ENCODE measurements at places on chromosomes 12 and 14. TPM values are rescaled to one million over a fixed set of nuclear protein-coding genes. Genes with fewer than 3 reads are reported as not detected.

The ACVR1B gene
- 8.0 TPM for total RNA-seq

The KCNMB4 gene
- 1.3 TPM for total RNA-seq

The LGR5 gene
- total RNA-seq = not detected

GRCh38 chr12:19120795-19121194 is 8.7 kb upstream of the PLEKHA5 start:
- no peak overlapping the region for H3K4me3 ChIP-seq
- no peak for DNase-seq
- peaks cover 3% of the 10 kb centered on the region for H3K27me3 ChIP-seq

- H3K4me3 ChIP-seq = no peak overlapping the region
- peaks cover 2% of the 10 kb centered on the region for H3K27me3 ChIP-seq
- no peaks in the 10 kb centered on the region for H3K4me1 ChIP-seq
- no peak overlapping the region for H3K27ac ChIP-seq
Measured at GRCh38 chr12:14723763-14724162, 27.4 kb upstream of the GUCY2C start.

DNA sequence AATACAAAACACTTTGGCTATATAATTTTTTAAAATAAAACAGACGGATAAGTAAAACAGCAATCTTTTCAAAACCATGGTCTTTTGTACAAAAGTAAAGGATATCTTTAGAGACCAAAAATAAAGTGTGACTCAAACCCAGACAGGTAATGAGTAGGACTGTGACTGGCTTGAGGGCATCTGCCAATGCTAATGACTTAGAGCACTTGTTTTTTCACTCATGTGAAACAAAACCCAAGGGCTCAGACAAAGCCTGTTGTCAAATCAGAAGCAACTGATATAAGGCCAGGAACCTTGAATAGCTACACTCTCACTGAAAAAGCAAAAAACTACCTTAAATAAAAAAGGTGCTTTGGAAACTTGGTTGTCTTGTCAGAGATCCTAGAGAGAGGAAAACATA is 357.4 kb downstream of the TMEM117 start:
- H3K27me3 ChIP-seq = no peaks in the 10 kb centered on the region
- DNase-seq = no peak
- H3K4me1 ChIP-seq = no peaks in the 10 kb centered on the region
- H3K4me3 ChIP-seq = no peak overlapping the region
- no peak overlapping the region for H3K27ac ChIP-seq

The CLEC2D gene
- total RNA-seq = 191 TPM

The ANKLE2 gene
- 123 TPM for total RNA-seq

- H3K36me3 ChIP-seq = no peaks in the 10 kb centered on the region
- peak overlapping the region; percentile 34 for H3K27ac ChIP-seq
Measured at GRCh38 chr12:110825530-110825929, 21.3 kb upstream of the CCDC63 start.

DNA sequence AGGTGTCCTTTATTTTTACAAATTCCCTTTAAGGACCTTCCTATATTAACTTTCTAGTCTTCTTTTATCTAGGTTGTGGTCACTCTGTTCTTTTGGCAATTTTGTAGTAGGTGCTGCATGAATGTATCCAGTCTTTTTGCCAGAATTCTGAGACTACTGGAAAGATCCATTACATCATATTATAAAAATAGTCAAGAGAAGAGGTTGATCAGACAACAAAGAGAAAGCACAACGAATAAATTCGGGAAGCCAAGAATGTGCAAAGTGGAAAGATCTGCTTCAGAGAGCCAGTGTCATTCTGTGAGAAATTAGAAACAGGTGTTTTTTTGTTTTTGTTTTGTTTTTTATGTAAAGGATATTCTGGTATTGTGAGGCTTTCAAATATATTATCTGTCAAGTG is 15.8 kb upstream of the SLC16A7 start:
- H3K27me3 ChIP-seq = no peaks in the 10 kb centered on the region
- no peaks in the 10 kb centered on the region for H3K36me3 ChIP-seq

The NFATC4 gene
- not detected for total RNA-seq

- no peaks in the 10 kb centered on the region for H3K27me3 ChIP-seq
- H3K27ac ChIP-seq = no peak overlapping the region
- no peaks in the 10 kb centered on the region for H3K36me3 ChIP-seq
- no peaks in the 10 kb centered on the region for H3K4me1 ChIP-seq
- DNase-seq = no peak
Measured at GRCh38 chr12:79415321-79415720, 275.4 kb downstream of the PAWR start.

DNA sequence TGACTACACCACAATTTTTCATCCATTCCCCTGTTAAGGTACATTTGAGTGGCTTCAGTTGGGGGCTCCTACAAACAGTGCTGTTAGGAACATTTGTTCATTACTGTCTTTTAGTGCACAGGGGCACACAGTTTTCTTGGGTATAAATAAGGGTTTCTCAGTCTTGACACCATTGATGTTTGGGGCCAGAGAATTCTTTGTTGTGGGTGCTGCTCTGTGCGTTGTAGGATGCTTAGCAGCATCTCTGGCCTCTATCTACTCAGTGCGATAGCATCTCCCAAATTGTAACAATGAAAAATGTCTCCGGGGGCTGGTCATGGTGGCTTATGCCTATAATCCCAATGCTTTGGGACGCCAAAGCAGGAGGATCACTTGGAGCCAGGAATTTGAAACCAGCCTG is 153.0 kb upstream of the MYL2 start:
- DNase-seq = no peak
- peaks cover 1% of the 10 kb centered on the region for H3K27me3 ChIP-seq
- peaks cover 3% of the 10 kb centered on the region for H3K4me1 ChIP-seq
- H3K36me3 ChIP-seq = no peaks in the 10 kb centered on the region
- no peak overlapping the region for H3K4me3 ChIP-seq

The DNAJC22 gene
- not detected for total RNA-seq

GRCh38 chr14:103209054-103209453 is 85.8 kb downstream of the TNFAIP2 start:
- H3K4me3 ChIP-seq = no peak overlapping the region
- H3K36me3 ChIP-seq = peaks cover 6% of the 10 kb centered on the region
- peaks cover 29% of the 10 kb centered on the region for H3K27me3 ChIP-seq
- DNase-seq = no peak

The EAPP gene
- 37.5 TPM for total RNA-seq

The GALNT4 gene
- total RNA-seq = 5.8 TPM

The LBHD2 gene
- not detected for total RNA-seq

GRCh38 chr14:34340025-34340625 is 121.9 kb downstream of the SPTSSA start:
- H3K36me3 ChIP-seq = no peaks in the 10 kb centered on the region
- no peak for DNase-seq
- H3K27me3 ChIP-seq = no peaks in the 10 kb centered on the region
- H3K4me1 ChIP-seq = peaks cover 2% of the 10 kb centered on the region

DNA sequence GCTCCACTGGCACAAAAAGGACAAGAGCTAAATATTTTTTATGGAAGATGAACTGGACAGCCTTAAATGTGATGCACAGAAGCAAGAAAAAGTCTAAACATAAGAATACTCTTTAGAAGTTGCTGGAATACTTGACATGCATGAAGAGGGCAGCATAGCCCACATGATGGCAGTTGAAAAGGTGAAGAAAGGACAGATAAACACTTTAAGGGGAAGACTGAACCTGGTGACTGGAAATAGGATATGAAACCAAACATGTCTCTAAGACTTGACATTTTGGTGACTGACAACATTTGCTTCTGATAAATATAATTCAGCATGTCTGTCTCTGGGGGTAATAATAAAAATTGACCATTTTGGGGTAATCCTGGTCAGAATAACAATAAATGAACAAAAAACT is 273.1 kb downstream of the CCDC91 start:
- no peaks in the 10 kb centered on the region for H3K27me3 ChIP-seq
- DNase-seq = no peak
- H3K36me3 ChIP-seq = peaks cover 43% of the 10 kb centered on the region
- no peak overlapping the region for H3K27ac ChIP-seq
- H3K4me1 ChIP-seq = no peaks in the 10 kb centered on the region

GRCh38 chr14:90062127-90062794 is 467 bp downstream of the KCNK13 start:
- peaks cover 56% of the 10 kb centered on the region for H3K27me3 ChIP-seq
- H3K4me3 ChIP-seq = peak overlapping the region; percentile 58
- no peak overlapping the region for H3K27ac ChIP-seq

The LRRIQ1 gene
- total RNA-seq = not detected

DNA sequence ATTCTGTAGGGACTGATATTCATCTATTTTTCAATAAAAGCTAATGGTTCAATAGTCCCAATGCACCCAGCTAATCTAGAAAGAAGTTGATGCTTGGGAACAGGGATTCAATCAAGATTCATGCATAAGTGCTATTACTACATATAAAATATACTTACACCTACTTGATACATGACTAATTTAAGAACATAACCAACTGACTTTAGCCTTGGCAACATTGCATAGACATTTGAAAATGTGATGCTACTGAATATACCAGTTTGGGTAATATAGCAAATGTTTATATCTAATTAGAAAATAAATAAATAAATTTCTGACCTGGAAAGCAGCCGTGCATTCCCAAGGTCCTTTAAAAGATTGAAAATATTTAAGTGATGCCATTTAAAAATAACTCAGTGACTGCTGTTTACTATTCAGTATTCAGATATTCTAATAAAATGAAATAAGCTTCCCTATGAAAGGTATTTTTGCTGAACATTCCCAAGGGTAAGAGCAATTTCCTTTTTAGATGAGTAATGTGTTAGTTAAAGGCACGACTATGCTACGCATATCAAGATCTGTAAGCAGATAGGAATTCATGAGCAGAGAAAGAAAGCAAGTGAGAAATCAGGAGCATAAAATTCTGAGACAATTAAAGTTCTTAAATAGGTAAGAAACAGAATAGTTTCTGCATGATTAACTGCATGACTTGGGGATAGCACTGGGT is 160.6 kb upstream of the SYT1 start:
- H3K4me1 ChIP-seq = no peaks in the 10 kb centered on the region
- DNase-seq = no peak
- no peaks in the 10 kb centered on the region for H3K36me3 ChIP-seq
- no peak overlapping the region for H3K4me3 ChIP-seq

GRCh38 chr12:31682136-31682962 is 22.9 kb downstream of the ETFBKMT start:
- peak; percentile 77 for DNase-seq
- H3K4me3 ChIP-seq = no peak overlapping the region
- peak overlapping the region; percentile 44 for H3K27ac ChIP-seq
- H3K4me1 ChIP-seq = peaks cover 9% of the 10 kb centered on the region

DNA sequence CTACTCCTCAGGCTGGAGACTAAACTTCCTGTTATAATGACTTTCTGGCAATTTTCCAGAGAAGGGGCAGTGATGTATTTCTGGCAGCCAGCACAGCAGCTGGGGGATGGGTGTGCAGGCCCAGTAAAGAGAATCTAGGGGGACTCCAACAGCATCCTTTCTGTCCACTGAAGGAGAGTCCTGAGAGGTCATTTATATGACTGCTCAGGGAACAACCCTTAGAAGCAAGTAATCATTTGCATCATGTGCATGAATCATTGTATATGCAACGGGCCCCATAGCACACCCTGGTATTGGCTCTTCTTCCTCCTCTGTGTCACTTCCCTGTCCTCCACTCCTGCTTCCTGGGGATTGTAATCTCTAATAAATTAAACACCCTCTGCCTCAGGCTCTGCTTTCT is 493.8 kb downstream of the RPS29 start:
- no peaks in the 10 kb centered on the region for H3K4me1 ChIP-seq
- no peaks in the 10 kb centered on the region for H3K36me3 ChIP-seq
- no peaks in the 10 kb centered on the region for H3K27me3 ChIP-seq
- no peak overlapping the region for H3K27ac ChIP-seq
- DNase-seq = no peak
- H3K4me3 ChIP-seq = no peak overlapping the region

DNA sequence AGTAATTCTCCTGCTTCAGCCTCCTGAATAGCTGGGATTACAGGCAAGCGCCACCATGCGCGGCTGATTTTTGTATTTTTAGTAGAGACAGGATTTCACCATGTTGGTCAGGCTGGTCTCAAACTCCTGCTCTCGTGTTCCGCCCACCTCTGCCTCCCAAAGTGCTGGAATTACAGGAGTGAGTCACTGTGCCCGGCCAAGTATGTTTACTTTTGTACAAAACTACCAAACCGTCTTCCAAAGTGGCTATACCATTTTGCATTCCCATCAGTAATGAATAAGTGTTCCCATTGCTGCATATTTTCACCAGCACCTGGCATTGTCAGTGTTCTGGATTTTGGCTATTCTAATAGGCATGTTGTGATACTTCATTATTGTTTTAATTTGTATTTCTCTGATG is 8.4 kb upstream of the KRT6A start:
- no peak overlapping the region for H3K27ac ChIP-seq
- no peaks in the 10 kb centered on the region for H3K4me1 ChIP-seq
- H3K4me3 ChIP-seq = no peak overlapping the region
- H3K27me3 ChIP-seq = peaks cover 6% of the 10 kb centered on the region
- no peaks in the 10 kb centered on the region for H3K36me3 ChIP-seq

GRCh38 chr14:50954811-50955372 is 10.6 kb upstream of the PYGL start:
- DNase-seq = no peak
- H3K4me3 ChIP-seq = no peak overlapping the region
- H3K4me1 ChIP-seq = peaks cover 11% of the 10 kb centered on the region
- H3K27me3 ChIP-seq = no peaks in the 10 kb centered on the region

DNA sequence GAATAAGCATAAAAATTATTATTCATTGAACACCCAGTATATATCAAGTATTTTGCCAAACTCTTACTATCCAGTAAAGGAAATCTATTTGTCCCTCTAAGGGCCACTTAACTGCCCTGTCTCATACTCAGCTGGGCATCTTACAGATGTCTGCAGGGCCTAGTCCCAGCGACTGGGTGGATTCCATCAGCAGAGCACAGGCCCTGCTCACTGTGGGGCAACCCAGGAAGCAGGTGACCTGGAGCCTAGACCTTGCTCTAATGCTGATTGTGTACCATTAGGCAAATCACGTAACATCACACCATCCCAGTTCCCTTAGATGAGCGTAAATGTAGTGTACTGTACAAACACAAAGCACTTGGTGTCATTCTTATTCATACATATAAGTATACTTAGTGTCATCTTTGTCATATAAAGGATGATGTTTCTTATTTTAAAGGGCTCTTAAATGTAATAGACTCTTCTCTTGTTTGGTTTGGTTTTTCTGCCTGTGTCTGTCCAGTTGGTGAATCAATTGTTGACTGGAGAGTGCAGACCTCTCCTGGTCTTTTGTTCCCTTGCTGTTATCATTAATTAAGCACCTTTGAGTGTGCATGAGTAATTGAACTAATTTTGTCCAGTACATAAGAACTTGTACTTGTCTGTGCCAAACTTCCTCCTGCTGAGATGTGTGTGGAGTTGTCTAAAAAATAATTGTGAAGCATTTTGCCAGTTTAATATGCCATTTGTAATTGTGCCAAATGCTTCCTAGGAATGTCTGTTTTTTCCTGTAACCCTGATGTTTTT is 49.3 kb downstream of the RAB35 start:
- H3K36me3 ChIP-seq = peaks cover 58% of the 10 kb centered on the region
- no peak overlapping the region for H3K4me3 ChIP-seq
- no peaks in the 10 kb centered on the region for H3K27me3 ChIP-seq
- H3K4me1 ChIP-seq = no peaks in the 10 kb centered on the region
- H3K27ac ChIP-seq = no peak overlapping the region
- no peak for DNase-seq

The IKZF4 gene
- 15.1 TPM for total RNA-seq
